ENCODE measurements at places on chromosomes 5 and 9.

- no peak for DNase-seq
Measured at GRCh38 chr9:26574898-26575440, 317.6 kb downstream of the CAAP1 start.

GRCh38 chr5:141908796-141909195, 14.9 kb upstream of the DELE1 start:
- DNase-seq = no peak

GRCh38 chr5:7074176-7074575, 321.8 kb upstream of the ADCY2 start:
- no peak for DNase-seq

- no peak for DNase-seq
Measured at GRCh38 chr5:126995039-126995438, 35.3 kb downstream of the MARCHF3 start.

- no peak for DNase-seq
Measured at GRCh38 chr5:172185096-172185461, 2.9 kb downstream of the STK10 start.

All from naive thymus-derived CD4-positive, alpha-beta T cell (primary cell).